ENCODE measurements at places on chromosomes 13 and 19.
A peak's percentile ranks its signal among the peaks of the same experiment; 100 is the strongest.

- DNase-seq: no peak
Observed at GRCh38 chr19:10258080-10258710, 6.2 kb downstream of the MRPL4 start.

DNA sequence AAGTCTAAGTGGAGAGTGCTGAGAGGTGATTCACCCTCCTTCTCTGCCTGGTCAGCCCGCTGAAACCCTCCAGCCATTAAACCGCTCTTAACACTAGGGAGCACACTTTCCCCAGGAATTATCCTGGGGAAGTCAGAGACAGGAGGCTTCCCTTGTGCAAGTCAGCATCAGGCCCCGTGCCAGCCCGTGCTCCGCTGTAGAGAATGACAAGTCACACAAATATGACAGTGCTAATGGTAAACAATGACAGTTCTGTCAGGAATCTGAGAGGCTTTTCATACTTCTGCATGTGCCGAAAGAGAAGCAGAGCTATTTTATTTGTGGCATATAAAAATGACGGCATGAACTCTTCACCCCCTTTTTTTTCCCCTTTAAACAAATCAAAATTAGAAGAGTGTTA lies 816.9 kb upstream of the SLC10A2 start:
- DNase-seq: peak; percentile 83

- no peak for DNase-seq
Observed at GRCh38 chr19:32403291-32403995, 2.1 kb upstream of the DPY19L3 start.

DNA sequence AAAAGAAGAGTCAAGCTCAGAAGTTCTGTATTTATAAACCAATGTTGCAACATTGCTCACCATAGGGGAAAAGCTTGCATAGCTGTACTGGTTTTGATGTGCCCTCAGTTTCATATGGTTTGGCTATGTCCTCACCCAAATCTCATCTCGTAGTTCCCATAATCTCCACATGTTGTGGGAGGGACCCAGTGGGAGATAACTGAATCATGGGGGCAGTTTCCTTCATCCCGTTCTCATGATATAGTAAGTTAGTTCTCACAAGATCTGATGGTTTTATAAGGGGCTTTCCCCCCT lies 73.9 kb downstream of the TNFRSF19 start:
- DNase-seq: no peak

- DNase-seq: no peak
Observed at GRCh38 chr19:13553880-13554400, 47.7 kb upstream of the CACNA1A start.

GRCh38 chr19:10631874-10632273 lies 6.5 kb downstream of the SLC44A2 start:
- no peak for DNase-seq

GRCh38 chr13:113513761-113514160 lies 23.2 kb upstream of the DCUN1D2 start:
- DNase-seq: no peak

DNA sequence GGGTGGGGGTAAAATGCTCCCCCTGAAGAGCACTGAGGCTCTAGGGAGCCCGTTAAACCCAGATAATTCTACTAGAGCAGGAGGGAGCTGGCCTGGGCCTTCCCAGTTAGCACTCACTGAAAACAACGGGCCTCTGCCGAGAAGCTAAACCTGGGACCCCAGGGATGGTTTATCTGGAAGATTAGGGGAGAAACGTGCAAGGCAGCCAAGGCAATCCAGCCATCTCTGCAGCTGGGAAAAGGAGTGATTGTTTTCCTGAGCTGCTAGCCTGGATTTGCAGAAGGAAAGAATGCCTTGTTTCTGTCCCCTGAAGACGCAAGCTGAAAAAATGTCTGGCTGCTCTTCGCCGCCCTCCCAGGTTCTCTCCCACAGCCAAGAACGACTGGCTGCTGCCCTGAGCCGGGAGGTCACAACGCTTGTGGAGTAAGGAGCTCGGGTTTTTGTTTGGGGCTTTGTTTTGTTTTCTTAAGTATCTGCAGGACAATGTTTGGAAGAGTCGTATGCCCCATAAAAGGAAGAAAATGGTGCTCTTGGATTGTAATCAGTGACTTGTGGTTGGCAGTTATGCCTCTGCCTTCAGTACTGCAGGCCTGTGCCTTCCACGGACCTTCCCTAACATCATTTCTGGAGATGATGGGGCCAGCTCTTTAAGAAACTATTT lies 31.5 kb downstream of the COL4A2 start:
- no peak for DNase-seq

GRCh38 chr19:21789466-21790085 lies 22.2 kb upstream of the ZNF100 start:
- no peak for DNase-seq

- no peak for DNase-seq
Observed at GRCh38 chr19:19489804-19490204, 25.5 kb downstream of the TSSK6 start.

GRCh38 chr19:42313096-42313839 lies at the start of gene TMEM145:
TSS of gene TMEM145 (plus strand) at chr19:42313309. CDS start at chr19:42313377, 68 bp downstream.
- peak; percentile 42 for DNase-seq

DNA sequence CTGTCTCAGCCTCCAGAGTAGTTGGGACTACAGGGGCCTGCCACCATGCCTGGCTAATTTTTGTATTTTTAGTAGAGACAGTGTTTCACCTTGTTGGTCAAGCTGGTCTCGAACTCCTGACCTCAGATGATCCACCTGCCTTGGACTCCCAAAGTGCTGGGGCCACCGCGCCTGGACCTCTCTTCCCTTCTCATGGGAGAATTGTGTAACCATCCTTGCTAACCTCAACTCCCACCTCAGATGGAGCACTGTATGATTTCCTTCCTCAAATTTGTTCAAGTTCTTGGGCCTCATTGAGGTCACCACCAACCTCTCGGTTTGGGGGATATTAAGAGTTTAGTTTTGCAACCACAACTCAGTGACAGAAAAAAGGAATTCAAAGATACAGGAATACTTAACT lies 10.7 kb downstream of the LILRA5 start:
- DNase-seq: no peak

DNA sequence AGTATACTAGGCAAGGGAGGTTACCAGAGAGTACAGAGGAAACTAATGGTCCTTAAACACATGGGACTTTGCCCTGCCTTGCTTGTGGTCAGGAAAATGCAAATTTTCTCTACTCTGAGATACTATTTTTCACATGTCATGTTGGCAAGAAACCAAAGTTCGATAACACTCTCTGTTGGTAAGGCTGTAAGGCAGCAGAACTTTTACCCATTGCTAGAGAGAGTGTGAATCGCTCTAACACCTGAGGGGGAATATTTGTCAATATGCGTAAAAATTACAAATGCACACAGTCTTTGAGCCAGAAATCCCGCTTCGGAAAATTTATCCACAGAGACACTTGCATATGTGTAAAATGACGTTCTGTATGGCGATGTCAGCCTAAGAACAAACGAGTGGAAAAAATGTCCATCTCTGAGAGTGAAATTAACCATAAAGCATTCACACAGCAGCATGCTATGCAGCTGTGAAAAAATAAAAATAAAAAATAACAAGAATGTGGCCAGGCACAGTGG lies 9.5 kb upstream of the RFX1 start:
- no peak for DNase-seq

- DNase-seq: no peak
Observed at GRCh38 chr13:51347099-51347498, 7.6 kb downstream of the SERPINE3 start.

DNA sequence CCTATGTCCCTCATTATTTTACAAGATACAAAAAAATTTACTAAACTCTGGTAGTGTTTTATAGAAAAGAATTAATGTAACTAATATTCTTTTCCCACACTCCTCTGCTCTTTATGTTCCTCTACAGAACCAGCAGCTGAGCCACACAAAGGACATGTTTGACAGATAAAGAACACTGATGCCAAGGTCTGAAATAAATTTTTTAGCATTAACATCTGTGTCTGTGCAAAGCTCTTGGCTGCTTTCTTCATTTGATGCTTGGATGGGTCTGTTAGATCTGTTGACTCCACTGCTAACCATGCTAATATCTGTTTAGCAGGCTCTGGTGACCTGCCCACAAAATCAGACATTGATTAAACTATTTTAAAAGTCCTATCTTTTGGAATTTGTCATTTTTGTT lies 2363.8 kb downstream of the PCDH9 start:
- DNase-seq: no peak

DNA sequence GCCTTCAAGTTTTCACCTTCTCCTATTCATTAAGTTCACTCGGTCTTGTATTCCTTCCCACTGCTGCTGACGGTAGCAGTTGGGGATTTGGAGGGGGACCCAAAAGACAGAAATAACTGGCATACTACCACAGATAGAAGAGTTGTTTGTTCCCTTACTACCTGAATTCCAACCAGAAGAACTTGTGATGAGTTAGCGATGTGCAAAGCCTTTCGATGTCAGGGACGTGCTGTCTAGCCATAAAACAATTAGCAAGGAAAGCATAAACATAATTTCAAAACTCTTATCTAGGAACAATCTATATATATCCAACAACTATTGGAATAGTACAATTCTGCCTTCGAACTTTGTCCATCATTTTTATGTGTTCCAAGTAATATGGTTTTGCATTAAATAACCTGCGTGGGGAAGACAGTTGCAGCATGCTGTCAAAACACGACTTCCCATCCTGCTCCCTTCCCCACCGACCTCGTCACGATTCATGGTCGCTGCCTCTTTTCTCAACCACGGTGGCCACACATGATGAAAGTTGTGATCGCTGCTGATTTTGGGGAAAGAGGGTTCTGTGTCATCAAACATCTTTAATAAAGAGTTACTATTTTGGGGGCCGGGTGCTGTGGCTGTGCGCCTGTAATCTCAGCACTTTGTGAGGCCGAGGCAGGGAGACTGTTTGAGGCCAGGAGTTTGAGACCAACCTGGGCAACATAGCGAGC lies 3.8 kb upstream of the SLC7A9 start:
- no peak for DNase-seq

GRCh38 chr13:28636677-28637317 lies 22.1 kb upstream of the POMP start:
- peak; percentile 50 for DNase-seq

DNA sequence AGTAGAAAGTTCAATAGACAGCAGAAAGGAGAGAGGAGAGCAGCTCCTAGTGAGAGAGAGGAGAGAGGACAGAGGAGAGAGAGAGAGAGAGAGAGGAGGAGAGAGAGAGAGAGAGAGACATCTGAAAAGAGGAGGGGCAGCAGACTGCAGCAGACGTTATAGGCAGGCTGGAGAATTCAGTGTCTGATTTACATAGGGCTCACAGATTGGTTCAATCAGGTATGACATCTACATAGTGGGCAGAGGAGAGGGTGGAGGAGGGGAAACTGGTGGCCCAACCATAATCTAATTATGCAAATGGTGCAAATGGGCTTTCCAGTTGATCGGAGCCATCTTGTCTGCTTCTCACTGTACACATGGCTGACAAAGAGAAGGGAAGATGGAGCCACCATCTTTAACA lies 221.3 kb upstream of the TRPC4 start:
- DNase-seq: no peak

- DNase-seq: no peak
Observed at GRCh38 chr13:73428706-73429105, 369.9 kb downstream of the KLF5 start.

GRCh38 chr19:30303131-30303654 lies 69.0 kb upstream of the ZNF536 start:
- no peak for DNase-seq

- no peak for DNase-seq
Observed at GRCh38 chr19:17721821-17722220, 2.5 kb downstream of the MAP1S start.

GRCh38 chr19:12985049-12985776 lies 10.1 kb upstream of the NFIX start:
- DNase-seq: peak; percentile 47

DNA sequence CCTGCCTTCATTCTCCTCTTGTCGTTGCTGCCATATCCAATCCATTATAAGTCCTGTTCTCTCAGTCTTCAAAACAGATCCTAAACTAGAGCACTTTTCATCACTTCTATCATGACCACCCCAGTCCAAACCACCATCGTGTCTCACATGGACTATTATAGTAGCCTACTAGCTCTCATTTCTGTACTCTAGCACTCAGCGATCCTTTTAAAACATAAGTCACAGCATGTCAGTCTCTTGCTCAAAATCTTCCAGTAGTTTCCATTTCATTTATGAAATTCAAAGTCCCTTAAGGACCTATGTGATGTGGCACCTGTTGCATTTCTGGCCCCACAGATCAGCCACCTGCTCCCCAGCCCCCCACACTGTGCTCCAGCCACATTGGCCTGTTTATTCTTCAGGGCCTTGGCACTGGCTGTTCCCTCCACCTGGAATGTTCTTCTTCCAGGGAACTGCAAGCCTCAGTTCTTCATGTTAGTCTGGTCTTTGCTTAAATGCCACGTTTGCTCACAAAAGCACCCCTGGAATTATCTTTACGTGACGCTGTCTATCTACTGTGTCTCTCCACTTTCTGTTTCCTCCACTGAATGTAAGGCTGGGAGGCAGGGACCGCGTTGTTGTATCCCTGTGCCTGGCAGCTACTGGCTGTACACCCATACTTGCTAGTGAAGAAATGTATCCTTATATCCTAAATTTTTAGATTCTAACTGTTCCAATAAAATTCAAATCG lies 64.3 kb downstream of the MBNL2 start:
- no peak for DNase-seq

GRCh38 chr13:98155475-98156109 lies 12.7 kb downstream of the FARP1 start:
- no peak for DNase-seq

GRCh38 chr13:95250961-95251360 lies 50.3 kb downstream of the ABCC4 start:
- DNase-seq: no peak

DNA sequence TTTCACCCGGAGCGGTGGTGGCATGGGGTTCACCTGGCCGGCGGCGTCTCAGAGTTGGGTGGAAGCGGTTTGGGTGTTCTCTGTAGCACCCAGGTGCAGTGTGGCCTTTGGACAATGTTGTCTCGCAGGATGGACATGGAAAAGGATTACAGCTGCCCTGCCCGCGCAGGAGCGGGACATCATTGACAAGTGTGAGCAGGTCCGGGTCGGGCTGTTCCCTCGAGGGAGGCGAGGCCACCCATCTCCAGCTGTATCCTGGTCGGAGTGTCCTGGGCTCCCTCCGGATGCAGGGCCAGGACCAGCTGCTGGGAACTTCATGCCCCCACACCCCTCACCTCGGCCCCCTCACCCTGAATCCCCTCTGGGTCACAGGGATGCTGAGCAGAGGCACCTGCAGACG lies 7.8 kb upstream of the ZNF14 start:
- DNase-seq: no peak

DNA sequence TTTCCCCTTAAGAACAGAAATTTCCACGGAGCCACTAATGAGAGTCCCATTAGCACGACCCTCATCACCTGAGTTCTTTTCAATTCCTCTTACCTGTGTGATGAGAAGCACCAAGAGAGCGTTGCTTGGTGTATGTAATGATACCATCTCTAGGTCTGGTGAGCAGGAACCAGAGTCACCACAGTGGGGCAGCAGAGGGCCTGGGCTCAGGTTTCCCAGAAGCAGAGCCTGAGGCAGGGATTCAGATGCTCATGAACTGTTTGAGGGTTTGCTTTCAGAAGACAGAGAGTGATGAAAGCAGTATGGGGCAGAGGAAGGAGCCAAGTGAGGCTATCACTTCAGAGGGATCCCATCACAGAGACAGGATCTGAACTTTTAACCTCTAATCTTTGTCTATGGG lies 3.1 kb upstream of the PTPRH start:
- no peak for DNase-seq

Measured in NCI-H510A treated with DMSO at 0.1 percent for 48 hours (cell line).